ENCODE measurements at places on chromosomes 5 and 9.
A peak's percentile ranks its signal among the peaks of the same experiment; 100 is the strongest.

GRCh38 chr9:82923912-82924605, 138.9 kb downstream of the RASEF start:
- DNase-seq, result no peak

DNA sequence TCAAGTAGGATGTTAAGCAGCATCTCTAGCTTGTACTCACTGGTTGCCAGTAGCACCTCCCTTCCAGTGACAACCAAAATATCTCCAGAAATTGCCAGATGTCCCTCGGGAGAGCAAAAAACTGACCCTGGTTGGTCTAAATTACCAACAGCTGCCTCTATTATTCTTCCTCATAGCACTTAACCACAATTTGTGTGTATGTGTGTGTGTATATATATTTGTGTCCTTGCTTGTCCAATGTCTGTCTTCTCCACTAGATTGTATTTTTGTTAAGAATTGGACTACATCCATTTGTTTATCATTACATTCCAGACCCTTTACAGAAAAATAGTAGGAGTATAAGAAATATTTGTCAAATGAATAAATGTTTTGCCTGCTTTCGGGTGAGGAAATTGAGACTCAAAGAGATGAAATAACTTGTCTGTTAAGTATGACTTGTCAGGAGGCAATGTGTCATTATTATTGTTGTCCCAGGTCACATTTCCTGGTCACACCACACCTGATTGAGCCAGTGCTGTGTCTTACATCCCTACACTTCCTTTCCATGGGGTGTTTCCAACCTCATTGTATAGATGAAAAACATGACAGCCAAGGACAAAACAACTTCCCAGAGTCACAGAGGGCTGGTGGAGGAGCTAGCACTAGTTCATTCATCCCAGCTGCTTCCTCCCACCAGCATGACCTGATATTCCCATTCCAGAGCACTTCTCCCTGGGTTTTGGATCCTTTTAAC, 11.4 kb upstream of the GRPEL2 start:
- no peak for DNase-seq

DNA sequence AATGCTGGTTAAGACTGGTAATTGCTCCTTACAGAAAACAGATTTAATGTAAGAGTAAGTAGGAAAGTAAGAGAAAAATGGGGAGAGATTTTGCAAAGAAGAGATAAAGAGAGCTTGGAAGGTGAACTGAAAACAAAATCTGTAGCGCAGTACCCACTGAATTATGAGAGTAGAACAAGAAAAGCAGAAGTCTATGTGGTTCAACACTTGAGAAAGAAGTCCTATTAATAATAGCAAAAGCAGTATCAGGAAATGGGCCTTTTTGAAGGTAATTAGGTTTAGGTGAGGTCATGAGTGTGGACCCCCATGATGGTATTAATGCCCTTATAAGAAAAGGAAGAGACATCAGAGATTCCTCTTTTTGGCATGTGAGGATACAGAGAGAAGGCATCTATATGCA, 460.6 kb downstream of the CETN3 start:
- no peak for DNase-seq

DNA sequence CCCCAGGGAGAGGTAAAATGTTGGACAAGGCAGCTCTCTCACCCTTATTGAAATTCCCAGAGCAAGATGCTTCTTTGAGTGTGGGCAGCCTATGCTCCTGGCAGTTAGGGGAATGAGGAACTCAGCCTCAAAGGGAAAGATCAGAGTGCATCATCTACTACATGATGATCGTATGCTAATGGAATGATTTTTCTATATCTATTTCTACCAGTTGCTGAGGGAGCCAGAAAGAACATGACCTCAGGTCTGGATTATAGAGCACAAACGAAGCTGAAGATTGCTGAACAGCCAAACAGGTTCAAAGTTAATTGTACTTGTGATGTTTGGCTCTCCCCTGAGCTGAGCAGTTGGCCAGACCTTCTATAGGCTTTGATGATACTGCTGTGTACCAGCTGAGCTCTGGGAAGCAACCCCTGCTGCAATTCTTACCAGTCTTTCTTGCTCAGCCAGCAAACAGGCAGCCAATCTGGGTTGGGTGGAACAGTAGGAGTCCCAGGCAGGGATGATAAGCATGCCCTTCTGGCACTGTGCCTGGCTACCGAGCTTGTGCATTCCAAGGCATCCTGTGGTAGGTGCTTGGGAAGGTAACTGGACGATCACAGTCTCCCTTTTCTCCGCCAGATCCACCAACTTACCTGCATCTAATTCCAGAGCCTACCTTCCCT, 10.3 kb upstream of the FBXL7 start:
- DNase-seq, result no peak

DNA sequence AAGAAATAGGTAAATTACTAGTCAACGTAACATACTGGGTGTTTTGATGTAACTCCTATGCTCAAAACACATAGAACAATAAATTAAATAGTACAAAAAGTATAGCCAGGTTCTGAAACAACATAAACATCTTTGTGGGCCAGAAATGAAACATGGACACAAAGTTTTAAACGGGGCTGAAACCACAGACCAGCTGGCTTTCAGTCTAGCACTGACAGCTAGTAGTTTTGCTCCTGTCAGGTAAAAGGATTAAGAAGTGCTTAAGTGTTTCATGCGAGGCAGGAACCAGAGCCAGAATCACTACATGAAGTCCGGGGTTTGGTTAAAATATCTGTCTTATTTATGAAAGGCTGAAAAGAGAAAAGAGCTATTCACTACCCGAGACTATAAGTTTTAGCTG, 19.5 kb downstream of the DCAF10 start:
- DNase-seq, result no peak

DNA sequence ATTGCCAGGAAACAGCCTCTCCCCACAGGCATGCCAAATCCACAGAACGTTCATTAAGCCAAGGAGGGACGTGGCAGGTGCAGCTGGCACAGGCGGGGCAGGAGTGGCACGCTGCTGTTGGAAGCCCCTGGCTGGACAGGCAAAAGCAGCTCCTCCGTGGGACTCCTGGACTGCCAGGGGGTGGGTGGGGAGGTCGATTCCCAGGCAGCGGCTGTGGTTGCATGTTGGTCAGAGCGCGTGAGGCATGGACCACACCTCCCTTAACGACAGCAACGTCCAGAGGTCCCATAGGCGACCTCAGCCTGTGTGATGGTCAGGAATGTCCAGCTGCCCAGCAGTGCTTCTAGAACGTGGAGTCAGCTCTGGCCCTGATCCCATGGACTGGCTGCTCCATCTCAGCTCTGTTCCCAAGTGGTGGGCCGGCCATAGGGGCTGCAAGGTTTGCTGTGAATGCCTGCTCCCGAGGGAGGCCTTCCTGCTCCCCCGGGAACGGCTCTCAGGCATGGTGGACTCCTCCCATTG, 6.9 kb downstream of the SLC6A19 start:
- DNase-seq, result no peak

DNA sequence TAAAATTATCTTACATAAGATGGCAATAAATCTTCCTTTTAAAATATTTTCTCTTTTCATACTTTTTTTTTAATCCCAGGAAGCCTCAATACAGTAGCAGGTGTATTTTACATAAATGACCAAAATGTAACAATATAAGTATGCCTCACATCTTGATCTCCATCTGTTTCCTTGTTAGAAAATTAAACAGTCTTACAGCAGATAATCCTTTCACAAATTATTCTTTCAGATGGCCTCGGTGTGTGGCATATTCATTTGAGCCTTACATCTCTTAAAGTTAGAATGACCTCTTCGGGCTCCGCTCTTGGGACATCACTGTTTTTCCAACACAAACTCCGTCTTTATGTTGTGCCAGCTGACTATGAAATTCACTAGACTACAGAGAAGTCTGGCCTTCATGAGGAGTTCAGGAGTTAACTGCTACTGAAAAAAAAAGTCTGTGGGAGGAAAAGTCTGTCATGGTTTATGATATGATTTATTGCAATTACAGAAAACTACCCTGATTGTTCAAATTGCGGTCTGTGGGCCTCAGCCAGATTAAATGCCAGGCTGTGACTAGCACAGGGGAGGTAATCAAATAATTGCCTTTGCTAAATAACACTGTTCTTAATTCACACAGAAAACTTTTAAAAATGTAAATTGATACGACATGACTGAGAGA, 292.9 kb upstream of the PUM3 start:
- no peak for DNase-seq

DNA sequence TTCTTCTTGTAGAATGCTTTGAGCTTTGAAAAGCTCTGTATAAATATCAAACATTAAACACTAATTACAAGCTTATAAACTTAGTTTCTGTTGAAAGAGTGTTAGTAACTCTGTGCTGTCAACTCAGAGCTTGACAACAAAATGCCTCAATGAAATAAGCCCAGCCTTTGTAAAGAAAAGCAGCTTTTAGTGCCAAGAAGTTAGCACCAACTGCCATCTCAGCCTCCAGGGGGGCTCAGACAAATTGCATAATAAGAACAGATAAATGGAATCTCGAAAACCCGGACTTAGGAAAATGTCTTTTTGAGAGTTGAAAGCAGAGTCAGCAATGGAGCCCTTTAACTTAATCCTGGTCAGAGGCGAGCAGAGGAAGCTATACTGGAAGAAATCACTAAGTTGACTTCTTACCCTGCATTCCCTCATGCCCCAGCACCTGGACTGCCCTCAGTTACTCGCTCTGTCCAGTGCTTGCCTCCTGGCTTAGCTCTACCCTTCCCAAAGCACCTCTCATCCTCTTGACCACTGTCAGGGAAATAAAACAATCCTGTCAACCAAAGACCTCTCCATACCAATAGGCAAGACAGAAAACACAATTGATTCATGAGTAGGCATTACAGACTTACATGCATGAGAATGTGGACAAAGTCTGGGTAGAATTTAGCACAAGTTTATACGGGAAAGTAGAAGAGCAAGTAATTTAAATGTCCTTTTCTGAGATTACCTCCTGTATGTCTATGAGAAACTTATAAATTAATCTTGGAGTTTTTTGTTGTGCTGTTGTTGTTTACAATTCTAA, 352.7 kb downstream of the ZNF608 start:
- no peak for DNase-seq

GRCh38 chr9:109150925-109151545, 16.0 kb downstream of the FRRS1L start:
- no peak for DNase-seq

DNA sequence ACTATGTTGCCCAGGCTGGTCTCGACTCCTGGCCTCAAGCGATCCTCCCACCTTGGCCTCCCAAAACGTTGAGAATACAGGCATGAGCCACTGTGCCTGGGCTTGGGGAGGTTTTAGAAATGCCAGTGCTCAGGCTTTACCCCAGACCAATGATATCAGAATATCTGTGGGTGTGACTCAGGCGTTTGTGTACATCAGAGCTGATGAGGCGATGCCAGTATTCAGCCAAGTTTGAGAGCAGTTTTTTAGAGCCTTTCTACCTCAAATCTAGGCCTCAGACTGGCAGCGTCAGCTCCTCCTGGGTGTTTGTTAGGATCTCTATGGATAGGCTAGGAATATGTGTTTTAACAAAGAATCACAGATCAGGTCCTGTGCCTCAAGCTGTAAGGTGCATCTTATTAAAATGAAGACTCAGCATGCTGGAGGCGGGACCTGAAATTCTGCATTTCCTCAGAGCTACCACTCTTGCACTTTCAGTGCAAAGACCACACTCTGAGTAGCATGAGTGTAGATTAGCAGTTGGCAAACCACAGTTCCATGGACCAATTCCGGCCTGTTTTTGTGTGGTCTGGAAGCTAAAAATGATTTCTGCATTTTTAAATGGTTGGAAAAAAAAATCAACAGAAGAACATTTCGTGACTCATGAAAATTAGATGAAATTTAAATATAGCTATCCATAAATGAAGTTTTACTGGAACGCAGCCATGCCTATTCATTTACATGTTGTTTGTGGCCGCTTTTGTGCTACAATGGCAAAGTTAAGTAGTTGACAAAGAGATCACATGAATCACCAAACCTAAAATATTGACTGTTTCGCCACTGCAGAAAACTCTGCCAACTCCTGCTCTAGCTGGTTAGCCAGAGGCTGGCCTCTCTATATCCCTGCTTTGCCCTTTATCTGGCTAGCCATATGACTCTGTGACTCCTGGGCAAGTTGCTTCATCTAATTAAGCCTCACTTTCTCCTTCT, 92.2 kb downstream of the KLF4 start:
- no peak for DNase-seq

DNA sequence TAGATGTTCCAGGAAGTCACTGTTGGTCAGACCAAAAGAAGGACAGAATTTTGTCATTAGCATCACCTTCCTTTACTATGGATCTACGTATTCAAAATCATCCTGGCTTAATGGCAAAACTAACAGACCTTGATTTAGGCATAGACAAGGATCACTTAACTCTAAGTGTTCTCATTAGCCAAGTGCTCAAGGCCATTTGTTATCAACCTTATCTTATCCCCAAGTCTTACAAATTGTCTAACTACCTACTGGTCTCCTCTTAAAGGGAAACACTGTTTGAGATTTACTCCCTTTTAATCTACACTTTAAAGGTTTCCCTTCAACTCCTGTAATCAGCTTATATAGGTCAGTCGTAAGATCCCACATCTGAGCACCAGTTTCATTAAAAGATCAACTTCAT, 1197.5 kb upstream of the C9orf72 start:
- no peak for DNase-seq

DNA sequence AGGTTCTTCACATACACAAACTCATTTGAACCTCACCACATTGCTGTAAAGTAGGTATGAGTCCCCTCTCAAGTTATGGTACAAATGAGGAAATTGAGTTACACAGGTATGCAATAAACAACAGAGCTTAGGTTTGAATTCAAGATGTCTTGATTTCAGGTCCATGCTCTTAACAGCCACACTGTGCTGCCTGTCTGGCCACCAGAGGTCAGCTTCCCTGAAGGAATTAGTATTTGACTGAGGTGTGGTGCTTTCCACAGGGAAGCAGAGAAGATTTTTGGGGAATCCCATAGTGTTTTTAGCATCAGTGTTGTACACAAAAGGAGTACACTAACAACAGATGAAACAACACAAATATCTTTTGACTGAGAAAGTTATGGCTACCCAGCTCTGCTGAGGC, 94.4 kb upstream of the ITGA1 start:
- peak; percentile 57 for DNase-seq

DNA sequence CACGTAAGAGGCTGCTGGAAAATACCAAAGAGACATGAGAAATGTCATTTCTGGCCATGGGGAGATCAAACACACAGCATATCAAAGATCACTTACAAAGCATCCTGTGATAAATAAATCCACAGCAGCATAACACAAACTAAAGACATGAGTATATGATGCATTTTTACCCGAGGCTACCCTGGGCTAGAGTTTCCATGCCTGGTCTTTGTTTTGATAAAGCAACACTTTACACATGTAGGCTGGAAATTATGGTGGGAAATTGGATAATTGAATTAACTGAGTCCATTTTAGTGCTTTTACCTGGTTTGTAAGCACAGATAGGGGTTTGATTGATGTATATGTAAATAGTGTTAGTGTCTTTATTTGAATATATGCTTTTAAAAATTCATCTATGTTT, 288.4 kb downstream of the AOPEP start:
- peak; percentile 52 for DNase-seq

All from SK-N-DZ (cell line).